Tibial nerve (tissue), 4 donors: ENCODE measurements at places on chromosomes 16 and 17.

GRCh38 chr16:51949282-51949681 is 597.7 kb downstream of the TOX3 start:
- DNase-seq, result no peak

- DNase-seq, result no peak
Observed at GRCh38 chr16:2329532-2329931, 11.0 kb downstream of the ABCA3 start.

DNA sequence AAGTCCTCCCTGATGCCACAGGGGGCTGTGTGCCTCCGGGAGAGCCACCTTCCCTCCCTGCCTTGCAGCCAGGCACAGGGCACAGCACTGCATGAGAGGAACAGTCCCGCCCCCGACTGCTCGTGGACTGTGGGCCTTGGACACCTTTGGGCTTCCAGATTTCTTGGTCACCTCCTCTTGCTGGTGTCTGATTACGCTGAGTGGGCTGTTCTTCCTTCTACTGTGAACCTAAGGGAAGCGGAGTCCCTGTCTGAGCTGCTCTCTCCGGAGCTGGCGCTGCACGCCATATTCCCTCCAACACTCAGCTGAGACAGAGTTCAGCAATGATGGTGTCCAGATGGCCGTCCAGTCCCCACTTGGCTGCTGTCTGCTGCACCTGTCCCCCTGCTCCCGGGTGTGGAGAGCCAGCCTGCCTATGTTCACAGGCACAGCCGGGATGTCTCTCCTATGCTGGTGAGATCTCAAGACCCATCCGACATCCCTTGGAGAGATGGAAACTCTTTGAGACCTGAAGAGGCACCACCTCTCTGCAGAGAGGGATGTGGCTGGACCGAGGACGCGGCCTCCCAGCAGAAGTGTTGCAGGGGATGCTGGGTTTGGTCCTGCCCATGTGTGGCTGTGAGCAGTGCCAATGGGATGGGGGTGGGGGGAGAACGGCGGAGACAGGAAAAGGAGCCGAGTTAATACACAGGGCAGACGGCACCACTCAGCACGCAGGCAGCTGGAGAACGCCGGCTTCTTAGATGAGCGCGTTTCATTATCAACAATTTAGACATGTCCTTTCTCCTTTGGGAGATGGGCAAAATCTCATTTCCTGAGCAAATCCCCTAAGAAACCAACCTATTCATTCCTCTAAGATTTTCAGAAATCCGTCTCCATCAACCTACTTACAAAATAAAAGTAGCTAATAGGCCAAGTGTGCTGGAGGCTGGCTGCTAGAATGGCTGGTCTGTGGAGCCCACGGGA is 171.9 kb downstream of the ENGASE start:
- no peak for DNase-seq

- no peak for DNase-seq
Observed at GRCh38 chr16:977081-977701, 4.4 kb upstream of the SOX8 start.

DNA sequence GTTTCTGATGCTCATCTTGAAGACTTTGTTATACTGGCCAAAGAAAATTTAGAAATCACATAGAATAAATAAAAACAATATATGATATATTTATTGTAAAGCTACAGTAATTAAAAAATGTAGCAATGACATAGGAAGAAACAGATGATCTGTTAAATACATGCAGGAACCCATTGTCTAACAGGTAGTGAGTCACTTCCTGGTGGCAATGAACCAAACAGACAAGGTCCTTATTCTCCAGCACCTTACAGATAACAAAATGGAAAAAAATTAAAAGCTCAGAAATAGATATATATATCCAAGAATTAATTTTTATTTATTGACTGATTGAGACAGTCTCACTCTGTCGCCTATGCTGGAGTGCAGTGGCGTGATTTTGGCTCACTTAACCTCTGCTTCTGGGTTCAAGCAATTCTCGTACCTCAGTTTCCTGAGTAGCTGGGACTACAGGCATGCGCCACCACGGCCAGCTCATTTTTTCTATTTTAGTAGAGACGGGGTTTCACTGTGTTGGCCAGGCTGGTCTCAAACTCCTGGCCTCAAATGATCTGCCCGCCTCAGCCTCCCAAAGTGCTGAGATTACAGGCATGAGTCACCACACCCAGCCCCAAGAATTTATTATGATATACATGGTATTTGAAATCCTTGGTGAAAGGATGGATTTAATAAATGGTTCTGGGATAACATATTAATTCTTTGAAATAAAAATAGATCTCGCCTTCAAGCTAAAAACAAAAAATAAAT is 7.5 kb downstream of the NETO2 start:
- no peak for DNase-seq

DNA sequence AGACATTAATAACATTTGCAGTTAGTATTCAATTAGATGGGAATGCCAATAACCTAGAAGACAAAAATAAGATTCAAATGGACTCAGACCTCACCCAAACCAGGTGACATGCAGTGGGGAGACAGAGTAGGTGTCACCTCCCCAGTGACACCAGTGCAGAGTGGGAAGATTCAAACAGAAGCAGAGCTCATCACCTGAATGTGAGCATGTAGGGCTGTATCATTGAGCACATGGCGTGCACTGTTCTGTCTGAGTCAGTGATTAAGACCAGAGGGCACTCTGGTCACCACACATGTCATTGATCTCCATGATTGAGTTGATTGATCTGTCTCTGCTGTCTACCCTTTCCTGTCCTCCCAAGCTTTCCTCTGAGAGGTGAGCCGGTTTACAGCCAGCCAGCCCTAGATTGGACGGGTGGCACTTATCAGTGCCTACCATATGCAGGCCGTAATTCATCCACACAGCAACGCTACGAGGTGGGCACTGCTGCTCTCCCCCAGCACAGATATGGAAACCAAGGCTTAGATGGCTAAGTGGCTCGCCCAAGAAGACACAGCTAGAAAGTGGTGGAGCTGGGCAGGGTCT is 34.0 kb downstream of the RHBDL3 start:
- DNase-seq, result no peak

DNA sequence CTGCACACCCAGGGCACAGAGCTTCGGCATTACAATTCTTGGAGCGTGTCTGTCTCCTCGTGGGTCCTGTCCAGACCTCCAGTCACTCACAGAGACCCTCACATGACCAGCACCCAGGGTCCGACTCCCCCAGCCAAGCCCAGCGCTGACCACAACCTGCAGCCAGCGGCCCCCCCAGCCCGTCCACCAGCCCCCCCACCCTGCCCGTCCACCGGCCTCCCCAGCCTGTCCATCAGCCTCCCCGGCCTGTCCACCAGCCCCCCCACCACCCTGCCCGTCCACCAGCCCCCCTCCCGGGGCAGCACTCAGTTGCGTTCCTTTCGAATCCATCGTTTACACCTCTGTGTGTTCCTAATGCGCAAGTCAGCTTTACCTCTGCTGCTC is 5.8 kb downstream of the SECTM1 start:
- DNase-seq, result no peak

DNA sequence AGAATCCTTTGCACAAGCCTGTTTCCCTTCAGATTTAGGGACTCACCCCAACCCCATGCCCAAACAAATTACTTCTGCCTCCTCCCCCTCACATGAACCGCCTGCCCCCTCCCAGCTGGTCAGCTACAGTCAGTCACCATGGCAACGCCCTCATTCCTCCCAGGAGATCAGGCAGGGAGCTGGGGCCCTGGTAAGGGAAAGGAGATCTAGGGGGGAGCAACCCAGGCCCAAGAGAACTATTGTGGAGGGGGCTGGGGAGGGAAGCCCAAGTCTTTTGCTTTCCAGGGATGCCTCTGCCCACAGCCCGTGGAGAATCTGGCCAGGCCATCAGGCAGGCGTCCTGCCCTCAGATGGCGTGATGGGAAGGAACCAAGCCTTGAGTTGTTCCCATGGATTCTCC is 2.8 kb downstream of the FAM171A2 start:
- no peak for DNase-seq

DNA sequence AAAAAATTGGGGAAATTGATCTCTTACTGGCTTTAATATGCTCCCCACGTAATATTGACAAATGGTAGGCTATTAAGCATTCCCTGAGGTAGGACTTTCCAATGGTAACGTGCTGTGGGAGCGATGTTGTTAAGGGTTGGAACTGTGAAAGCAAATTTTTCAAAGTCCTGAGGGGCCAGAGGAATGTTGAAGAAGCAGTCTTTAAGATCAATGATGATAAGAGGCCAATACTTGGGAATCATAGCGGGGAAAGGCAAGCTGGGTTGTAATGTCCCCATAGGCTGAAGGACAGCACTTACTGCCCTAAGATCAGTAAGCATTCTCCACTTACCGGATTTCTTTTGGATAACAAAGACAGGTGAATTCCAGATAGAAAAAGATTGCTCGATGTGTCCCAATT is 69.6 kb upstream of the ARL4D start:
- no peak for DNase-seq

DNA sequence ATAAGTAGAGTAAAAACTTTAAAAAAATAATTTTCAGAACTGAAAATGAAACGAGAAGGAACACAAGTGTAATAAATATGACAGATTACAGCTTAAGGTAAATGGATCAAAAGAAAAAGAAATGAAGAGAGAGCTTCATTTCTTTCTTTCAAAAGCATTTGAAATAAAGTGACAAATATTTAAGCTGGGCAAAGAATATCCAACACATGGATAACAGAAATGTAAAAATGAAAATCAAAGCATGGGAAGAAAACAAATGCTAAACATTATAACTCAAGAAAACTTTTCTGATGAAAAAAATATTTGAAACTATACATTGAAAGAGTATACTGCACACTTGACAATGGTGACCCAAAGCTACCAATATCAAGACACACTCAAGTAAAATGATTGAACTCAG is 143.6 kb upstream of the IRX5 start:
- DNase-seq, result no peak

DNA sequence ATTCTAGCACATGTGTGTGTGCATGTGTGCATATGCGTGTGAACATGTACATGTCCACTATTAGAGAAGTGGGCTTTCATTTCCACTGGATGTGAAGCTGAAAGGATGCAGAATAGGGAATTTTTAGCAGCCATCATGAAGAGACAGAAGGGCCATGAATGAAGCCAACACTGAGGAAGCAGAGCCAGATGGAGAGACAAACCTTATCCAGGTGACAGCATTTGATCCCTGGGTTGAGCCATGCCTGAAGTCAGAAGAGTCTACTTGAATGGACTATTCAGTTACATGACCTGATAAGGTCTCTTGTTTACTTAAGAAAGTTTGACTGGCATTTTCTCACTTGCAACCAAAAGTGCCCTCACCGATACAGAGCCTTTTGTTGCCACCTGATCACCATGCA is 88.4 kb downstream of the ASIC2 start:
- DNase-seq, result no peak

DNA sequence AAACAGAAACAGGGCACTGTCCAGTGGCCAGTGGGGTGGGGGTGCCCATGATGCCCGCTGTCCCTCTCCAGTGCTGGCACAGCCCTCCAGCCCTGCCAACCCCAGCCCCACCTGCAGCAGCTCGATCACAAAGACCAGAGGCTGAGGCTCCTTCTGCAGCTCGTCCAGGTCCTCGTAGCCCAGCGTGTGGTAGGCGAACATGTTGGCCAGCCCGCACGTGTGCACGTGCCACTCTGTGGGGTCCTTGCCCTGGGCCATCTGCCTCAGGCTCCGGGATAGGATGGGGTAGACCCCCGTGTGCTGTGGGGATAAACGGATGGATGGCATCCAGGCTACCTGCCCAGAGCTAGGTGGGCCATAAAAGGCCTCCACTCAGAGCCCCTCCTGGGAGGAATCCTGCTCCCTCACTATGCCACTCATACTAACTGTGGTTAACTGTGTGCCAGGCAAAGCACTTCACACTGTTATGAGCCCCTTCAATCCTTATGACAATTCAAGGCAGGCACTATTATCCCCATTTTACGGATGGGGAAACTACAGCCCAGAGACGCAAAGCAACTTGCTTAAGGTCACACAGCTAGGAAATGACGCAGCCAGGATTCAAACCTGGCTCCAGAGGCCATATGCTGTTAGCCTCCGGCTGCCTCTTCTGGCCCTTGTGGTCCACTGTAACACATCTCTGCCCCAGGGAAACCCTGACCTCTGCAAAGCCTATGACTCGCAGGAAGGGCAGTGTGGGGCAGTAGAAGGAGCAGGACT is 6.5 kb downstream of the AIPL1 start:
- no peak for DNase-seq

DNA sequence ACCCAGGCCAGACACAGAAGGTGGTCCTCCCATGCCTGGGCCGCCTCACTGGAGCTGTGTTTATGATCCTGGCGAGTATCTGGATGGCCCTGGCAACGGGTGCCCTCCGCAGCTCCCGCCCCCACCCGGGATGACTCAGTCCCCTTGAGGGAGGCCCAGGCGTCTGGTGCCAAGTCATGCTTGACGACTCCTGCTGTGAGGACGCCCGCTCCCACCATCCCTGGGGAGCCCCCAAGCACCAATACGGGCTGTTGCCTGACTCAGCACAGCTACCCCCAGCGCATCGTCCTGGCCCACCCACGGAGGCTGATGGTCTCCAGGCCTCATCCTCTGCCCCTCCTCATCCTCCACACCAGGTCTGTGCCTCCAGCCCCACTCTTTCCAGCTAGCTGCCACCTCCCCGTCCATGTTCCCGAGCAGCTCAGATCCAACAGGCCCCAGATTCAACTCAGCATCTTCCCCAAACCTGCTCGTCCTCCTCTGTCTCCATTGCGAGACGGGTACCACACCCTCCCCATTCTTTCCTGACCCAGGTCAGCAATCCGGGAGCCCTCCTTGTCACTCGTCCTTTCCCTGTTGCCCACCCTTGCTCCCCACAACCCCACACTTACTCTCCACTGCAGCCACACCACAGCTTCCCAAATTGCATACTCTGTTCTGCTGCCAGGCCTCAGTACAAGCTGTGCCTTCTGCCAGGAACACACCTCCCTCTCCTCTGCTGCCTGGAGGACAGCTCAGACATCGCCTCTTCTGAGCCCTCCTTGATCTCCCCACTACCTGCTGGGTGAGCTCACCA is 2.6 kb downstream of the CAMKK1 start:
- peak; percentile 36 for DNase-seq

GRCh38 chr17:58381124-58382035 is 29.4 kb upstream of the SUPT4H1 start:
- DNase-seq, result no peak

DNA sequence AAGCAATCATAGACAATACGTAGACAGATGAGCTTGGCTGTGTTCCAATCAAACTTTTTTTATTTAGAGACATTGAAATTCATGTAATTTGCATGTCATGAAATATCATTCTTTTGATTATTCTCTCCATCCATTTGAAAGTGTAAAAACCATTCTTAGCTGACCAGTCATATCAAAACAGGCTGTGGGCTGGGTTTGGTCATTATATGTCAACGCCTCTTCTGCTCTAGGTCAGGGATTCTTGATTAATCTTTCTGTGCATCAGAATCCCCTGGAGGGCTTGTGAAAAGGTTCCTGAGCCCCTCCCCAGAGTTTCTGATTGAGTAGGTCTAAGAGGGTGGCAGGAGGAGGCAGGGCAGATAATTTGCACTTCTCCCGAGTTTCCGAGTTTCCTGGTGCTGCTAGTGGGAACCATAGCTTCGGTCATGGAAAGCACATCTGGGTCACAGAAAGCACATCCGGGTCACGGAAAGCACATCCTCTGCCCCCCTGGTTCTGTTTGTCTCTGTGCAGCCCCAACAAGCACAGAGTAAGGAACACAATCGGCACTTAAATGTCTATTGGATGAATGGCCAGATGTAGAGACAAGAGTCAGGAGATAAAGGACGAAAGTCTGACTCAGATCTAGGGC is 16.4 kb downstream of the PIMREG start:
- DNase-seq, result no peak
